ENCODE measurements at places on chromosomes 3 and 15. TPM values are rescaled to one million over a fixed set of nuclear protein-coding genes. Genes with fewer than 3 reads are reported as not detected.

GRCh38 chr15:89143503-89144162 is 55.4 kb downstream of the ABHD2 start:
- no peak for DNase-seq

- DNase-seq, result no peak
These were observed 90.0 kb downstream of the RBPMS2 start for GRCh38 chr15:64685230-64685888.

GRCh38 chr3:128198313-128198712 is 45.0 kb downstream of the EEFSEC start:
- no peak for DNase-seq

The TRPM1 gene
- total RNA-seq, result not detected

- DNase-seq, result no peak
These were observed 275.6 kb downstream of the RAP2B start for GRCh38 chr3:153437666-153438065.

GRCh38 chr3:59270921-59271320 is 221.1 kb upstream of the CFAP20DC start:
- no peak for DNase-seq

The ITGA11 gene
- 15.6 TPM for total RNA-seq

The CELSR3 gene
- total RNA-seq, result 1.2 TPM

- DNase-seq, result no peak
These were observed 41.5 kb downstream of the ADGRG7 start for GRCh38 chr3:100650651-100651619.

The FRG2C gene
- not detected for total RNA-seq

Measured in ovary (tissue), 10 donors.